Ovary (tissue), 10 donors: ENCODE measurements at places on chromosomes 4 and X. TPM values are rescaled to one million over a fixed set of nuclear protein-coding genes. Genes with fewer than 3 reads are reported as not detected.

- DNase-seq: no peak
- H3K36me3 ChIP-seq: no peaks in the 10 kb centered on the region
- H3K4me1 ChIP-seq: no peaks in the 10 kb centered on the region
- H3K27ac ChIP-seq: no peak overlapping the region
- H3K4me3 ChIP-seq: no peak overlapping the region
- H3K27me3 ChIP-seq: no peaks in the 10 kb centered on the region
Observed at GRCh38 chr4:139629436-139630125, 36.0 kb upstream of the MGST2 start.

GRCh38 chrX:24332878-24333277 is 19.0 kb upstream of the SUPT20HL2 start:
- H3K4me3 ChIP-seq: no peak overlapping the region
- H3K27ac ChIP-seq: no peak overlapping the region
- no peaks in the 10 kb centered on the region for H3K4me1 ChIP-seq
- H3K36me3 ChIP-seq: no peaks in the 10 kb centered on the region
- no peaks in the 10 kb centered on the region for H3K27me3 ChIP-seq
- no peak for DNase-seq

DNA sequence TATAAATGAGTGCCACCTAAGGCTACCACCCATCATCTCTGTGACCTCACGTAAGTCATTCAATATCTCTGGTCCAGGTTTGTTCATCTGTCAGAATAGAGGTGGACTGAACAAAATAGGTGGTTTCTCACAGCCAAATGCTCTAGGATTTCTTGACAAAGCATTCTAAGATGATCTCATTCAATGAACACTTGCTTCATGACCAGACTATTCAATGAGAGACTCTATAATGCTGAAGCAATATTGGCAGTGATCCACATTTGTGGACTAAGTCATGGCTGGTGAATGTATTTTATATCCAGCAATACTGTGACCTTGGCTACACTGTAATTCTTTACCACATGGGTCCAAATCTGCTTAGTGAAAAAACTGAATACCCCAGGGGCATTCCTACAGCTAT is 37.9 kb downstream of the LDB2 start:
- H3K27me3 ChIP-seq: no peaks in the 10 kb centered on the region
- DNase-seq: no peak
- no peaks in the 10 kb centered on the region for H3K4me1 ChIP-seq

- H3K27ac ChIP-seq: no peak overlapping the region
- H3K36me3 ChIP-seq: no peaks in the 10 kb centered on the region
- no peak for DNase-seq
- H3K4me1 ChIP-seq: no peaks in the 10 kb centered on the region
- H3K27me3 ChIP-seq: no peaks in the 10 kb centered on the region
- no peak overlapping the region for H3K4me3 ChIP-seq
Observed at GRCh38 chr4:2649604-2650114, 106.5 kb downstream of the TNIP2 start.

- H3K27me3 ChIP-seq: no peaks in the 10 kb centered on the region
- no peaks in the 10 kb centered on the region for H3K36me3 ChIP-seq
- H3K4me1 ChIP-seq: peaks cover 2% of the 10 kb centered on the region
- H3K4me3 ChIP-seq: no peak overlapping the region
Observed at GRCh38 chrX:13471269-13471668, 98.1 kb upstream of the EGFL6 start.

DNA sequence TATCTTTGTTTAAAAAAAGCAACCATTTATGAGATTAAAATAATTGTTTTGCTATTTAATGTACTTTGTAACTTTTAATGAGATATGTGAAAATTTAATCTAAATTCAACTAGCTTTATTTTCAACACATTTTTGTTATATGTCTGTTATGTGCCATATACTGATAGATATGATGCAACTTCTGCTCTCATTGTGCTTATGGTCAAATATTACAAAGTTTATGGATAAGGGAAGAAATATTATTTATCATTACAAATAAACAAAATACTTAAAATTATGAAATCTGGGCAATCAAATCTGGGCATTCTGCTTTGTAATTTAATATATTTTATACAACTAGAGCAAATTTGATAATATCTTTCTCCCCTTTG is 40.0 kb downstream of the PCDH10 start:
- DNase-seq: no peak
- no peaks in the 10 kb centered on the region for H3K36me3 ChIP-seq
- H3K4me3 ChIP-seq: no peak overlapping the region
- no peaks in the 10 kb centered on the region for H3K4me1 ChIP-seq
- no peaks in the 10 kb centered on the region for H3K27me3 ChIP-seq
- H3K27ac ChIP-seq: no peak overlapping the region

DNA sequence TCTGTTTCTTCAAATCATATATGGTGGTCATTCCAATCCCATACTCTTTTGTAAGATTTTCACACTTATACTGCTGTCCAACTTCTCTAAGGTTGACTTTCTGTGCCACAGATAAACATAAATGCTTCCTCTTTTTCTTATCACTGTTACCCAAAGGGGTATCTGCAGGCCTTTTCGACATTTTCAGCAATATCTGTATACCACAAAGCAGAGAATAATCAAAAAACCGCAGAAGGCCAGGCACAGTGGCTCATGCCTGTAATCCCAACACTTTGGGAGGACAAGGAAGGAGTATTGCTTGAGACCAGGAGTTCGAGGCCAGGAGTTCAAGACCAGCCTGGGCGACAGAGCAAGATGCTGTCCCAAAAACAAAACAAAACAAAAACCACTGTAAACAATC is 3.1 kb upstream of the RFC1 start:
- no peak for DNase-seq
- no peak overlapping the region for H3K4me3 ChIP-seq
- no peaks in the 10 kb centered on the region for H3K27me3 ChIP-seq
- H3K27ac ChIP-seq: no peak overlapping the region
- H3K36me3 ChIP-seq: no peaks in the 10 kb centered on the region

DNA sequence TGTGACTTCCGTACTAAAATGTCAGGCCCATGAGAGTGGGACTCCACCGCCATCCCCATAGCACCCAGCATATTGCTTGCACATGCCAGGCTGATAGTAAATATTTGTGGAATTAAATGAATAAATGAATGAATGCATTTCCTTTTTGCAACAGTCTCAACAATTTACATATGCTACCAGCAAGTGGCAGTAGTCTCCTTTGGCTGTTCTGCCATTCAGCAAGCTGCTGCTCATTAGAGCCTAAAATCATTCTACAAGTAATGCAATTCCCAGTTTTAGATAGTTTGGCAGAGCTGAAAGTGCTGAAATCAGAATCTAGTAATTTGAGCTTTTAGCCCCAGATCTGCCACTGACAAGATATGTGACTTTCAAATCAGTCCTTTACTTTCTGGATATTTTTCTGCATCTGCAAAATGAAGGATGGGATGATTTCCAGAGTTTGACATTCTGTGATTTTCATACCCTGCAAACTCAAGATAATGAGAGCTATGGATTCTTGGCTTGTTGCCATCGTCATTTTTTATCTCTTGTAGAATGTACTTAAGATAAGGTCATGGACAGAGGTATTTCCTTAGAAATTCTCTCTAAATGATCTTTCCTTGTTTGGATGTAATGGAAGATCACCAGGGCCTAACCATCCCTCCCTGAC is 35.7 kb upstream of the INTS6L start:
- H3K36me3 ChIP-seq: no peaks in the 10 kb centered on the region

GRCh38 chr4:105191621-105192210 is 45.0 kb downstream of the TET2 start:
- H3K27ac ChIP-seq: no peak overlapping the region
- H3K4me3 ChIP-seq: no peak overlapping the region
- no peaks in the 10 kb centered on the region for H3K36me3 ChIP-seq
- no peak for DNase-seq
- H3K4me1 ChIP-seq: no peaks in the 10 kb centered on the region

GRCh38 chr4:125303821-125304220 is 10.9 kb upstream of the FAT4 start:
- no peaks in the 10 kb centered on the region for H3K36me3 ChIP-seq
- no peaks in the 10 kb centered on the region for H3K4me1 ChIP-seq
- no peak for DNase-seq
- no peak overlapping the region for H3K4me3 ChIP-seq
- H3K27ac ChIP-seq: no peak overlapping the region

DNA sequence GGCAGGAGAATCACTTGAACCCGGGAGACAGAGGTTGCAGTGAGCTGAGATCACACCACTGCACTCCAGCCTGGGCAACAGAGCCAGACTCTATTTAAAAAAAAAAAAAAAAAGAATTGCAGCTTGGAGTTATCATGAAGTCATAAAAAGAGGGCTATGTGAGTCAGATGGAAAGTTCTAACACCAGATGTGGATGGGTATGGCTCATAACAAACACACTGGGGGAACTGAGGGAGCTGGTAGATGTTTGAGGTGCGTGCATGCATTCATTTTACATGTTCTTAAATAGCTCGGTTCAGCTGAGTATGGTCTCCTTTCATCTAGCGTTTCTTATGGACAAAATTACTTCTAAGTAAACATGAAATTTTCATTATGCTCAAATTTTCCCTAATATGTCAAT is 11.7 kb downstream of the TRMT2B start:
- no peak for DNase-seq
- no peak overlapping the region for H3K27ac ChIP-seq
- no peaks in the 10 kb centered on the region for H3K4me1 ChIP-seq
- no peaks in the 10 kb centered on the region for H3K27me3 ChIP-seq
- H3K4me3 ChIP-seq: no peak overlapping the region

DNA sequence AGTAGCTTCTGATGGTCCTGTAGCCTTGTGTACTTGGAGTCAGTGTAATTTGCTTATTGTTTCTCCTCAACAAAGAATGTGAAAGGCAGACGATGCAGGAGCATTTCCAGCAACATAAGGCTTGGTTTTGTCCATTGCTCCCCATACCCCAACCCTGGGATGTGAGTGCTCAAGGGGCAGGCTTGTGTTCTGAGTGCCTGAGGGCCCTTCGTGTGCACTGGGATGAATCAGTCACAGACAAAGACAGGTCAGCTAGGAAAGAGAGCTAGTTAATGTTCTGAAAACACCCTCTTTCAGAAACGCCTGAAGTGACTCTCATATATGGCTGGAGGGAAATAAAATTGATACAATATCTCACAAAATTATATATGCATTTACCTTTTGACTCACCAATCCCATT is 59.1 kb downstream of the PRPS1 start:
- no peaks in the 10 kb centered on the region for H3K36me3 ChIP-seq
- no peak overlapping the region for H3K4me3 ChIP-seq
- no peaks in the 10 kb centered on the region for H3K27me3 ChIP-seq
- no peak overlapping the region for H3K27ac ChIP-seq
- peak; percentile 4 for DNase-seq
- H3K4me1 ChIP-seq: peaks cover 3% of the 10 kb centered on the region

DNA sequence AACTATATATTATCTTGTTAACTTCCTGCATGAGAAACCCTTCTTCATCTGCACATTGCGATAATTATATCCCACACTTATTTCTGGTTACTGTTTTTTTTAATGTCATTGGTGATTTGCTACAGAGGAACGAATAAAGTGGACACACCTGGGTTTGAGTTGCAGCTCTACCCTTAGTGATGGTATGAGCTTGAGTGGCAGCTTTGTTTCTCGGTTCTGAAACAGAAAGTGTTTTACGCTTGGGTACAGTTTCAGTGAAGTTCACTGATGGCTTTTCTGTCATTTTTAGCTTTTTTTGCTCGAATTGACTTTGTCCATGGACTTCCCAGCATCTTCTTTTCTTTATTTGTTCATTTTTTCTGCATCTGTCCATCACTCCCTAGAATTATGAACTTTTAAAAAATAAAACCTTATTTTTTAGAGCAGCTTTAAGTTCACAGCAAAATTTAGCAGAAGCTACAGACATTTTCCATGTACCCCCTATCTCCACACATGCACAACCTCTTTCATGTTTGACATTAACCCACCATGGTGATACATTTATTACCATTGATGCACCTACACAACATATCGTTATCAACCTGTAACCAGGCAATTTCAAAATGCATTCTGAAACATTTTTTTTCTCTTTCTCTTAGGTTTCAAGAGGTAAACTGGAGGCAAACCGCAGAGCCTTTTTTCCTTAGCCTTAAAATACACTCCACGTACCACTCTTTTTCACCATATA is 1041.6 kb upstream of the PRKX start:
- DNase-seq: no peak
- no peak overlapping the region for H3K4me3 ChIP-seq
- no peaks in the 10 kb centered on the region for H3K27me3 ChIP-seq
- no peaks in the 10 kb centered on the region for H3K4me1 ChIP-seq
- no peak overlapping the region for H3K27ac ChIP-seq
- no peaks in the 10 kb centered on the region for H3K36me3 ChIP-seq

GRCh38 chr4:71052716-71053115 is 59.3 kb downstream of the DCK start:
- DNase-seq: no peak
- no peak overlapping the region for H3K4me3 ChIP-seq
- no peak overlapping the region for H3K27ac ChIP-seq
- no peaks in the 10 kb centered on the region for H3K4me1 ChIP-seq

GRCh38 chrX:102155806-102156179 is at the start of gene BEX5:
BEX5 (minus strand) TSS chrX:102155977; CDS start chrX:102154265, 1,712 bp downstream.
- peak; percentile 65 for DNase-seq
- peak within 1 kb of the TSS; percentile 35 for H3K4me3 ChIP-seq
- H3K27ac ChIP-seq: peak within 1 kb of the TSS; percentile 62
- H3K36me3 ChIP-seq: no peaks in the 10 kb centered on the region
- H3K4me1 ChIP-seq: no peaks in the 10 kb centered on the region

DNA sequence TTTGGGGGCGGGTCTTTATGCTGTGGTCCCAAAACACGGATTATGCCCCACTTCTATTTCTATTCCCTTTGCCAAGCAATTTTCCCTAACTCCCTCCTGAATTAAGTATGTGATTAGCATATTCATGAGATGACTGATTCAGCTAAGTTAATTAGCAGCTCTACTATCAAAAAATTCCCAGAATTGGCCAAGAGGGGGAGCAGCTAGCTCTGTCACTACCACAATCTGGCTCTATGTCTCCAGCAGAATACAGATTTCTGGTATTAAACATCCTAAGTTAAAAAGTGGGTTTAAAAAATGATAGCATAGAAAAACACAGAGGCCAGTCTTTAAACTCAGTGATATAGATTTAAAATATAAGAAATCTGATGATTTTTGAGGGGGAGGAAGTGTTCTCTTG is 80.3 kb downstream of the GPC4 start:
- H3K27ac ChIP-seq: no peak overlapping the region
- DNase-seq: no peak
- H3K27me3 ChIP-seq: no peaks in the 10 kb centered on the region

DNA sequence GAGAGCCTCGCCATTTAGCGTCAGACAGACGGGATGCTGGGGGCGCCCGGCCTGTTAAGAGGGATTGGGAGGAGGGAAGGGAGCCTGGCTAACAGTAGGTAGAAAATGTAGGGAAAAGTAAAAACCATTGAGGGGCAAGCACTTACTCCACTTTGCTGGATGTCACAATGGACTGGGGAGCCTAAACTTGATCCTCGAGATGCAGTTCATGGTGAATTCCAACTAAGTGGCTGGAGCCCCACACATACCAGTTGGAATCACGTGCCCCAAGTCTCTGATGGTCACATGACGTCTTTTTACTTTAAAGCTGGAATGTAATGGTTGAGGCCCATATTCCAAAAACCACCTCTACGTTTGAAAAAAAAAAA is 1.5 kb downstream of the PLS3 start:
- H3K27me3 ChIP-seq: no peaks in the 10 kb centered on the region
- no peaks in the 10 kb centered on the region for H3K36me3 ChIP-seq
- no peak for DNase-seq
- peak overlapping the region; percentile 53 for H3K4me3 ChIP-seq
- peak overlapping the region; percentile 81 for H3K27ac ChIP-seq

The RASSF6 gene
- polyA plus RNA-seq: 0.85 TPM

The VCX3B gene
- not detected for polyA plus RNA-seq

The SPANXN3 gene
- polyA plus RNA-seq: 0.65 TPM

The MAGEE1 gene
- 4.3 TPM for polyA plus RNA-seq

The RBMXL3 gene
- not detected for polyA plus RNA-seq

The GAGE2A gene
- not detected for polyA plus RNA-seq

The PDLIM3 gene
- polyA plus RNA-seq: 146 TPM

The F8A1 gene
- polyA plus RNA-seq: 10.7 TPM

The JCHAIN gene
- 93.0 TPM for polyA plus RNA-seq

The FDCSP gene
- polyA plus RNA-seq: 18.3 TPM

The RNF150 gene
- 20.7 TPM for polyA plus RNA-seq

The AMMECR1 gene
- polyA plus RNA-seq: 3.9 TPM

The EVC gene
- 20.1 TPM for polyA plus RNA-seq
